ENCODE measurements at places on chromosomes 3 and 15.
A peak's percentile ranks its signal among the peaks of the same experiment; 100 is the strongest.

DNA sequence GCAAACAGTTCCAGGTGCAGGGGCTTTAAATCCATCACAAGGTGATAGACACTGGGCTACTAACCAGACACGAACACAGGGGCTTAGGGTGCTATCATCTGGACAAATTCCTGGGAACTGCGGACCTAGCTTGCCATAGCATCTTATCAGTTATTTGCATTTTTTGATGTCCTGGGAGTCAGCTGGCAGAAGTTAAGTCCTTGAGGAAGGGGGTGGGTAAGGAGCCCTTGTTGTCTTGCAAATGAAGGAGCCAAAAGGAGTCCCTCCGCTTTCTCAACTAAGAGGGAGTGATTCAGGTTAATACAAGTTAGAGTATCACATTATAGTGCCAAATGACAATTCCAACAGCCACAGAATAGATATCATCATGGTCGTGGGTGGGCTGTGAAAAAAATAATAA lies 108.9 kb downstream of the NPAP1 start:
- DNase-seq: no peak

DNA sequence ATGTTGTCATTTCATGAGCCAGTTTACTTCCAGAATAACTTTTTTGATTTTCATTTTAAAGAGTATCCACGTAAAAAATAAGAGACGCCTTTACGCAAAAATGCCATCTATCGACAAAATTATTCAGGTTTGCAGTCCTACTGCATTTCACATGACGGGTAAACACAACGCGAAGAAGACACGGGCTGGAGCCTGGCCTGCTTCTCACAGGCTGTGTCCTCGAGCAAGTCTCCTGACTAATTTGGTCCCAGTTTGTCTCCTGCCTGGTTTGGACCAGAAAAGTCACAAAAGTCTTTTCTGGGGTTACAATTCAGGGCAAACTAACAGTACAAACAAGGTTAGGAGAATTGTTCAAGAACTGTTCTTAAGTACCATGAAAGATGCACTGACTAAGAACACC lies 51.7 kb downstream of the CHSY1 start:
- DNase-seq: no peak

GRCh38 chr3:125401402-125401801 lies 26.3 kb upstream of the ZNF148 start:
- no peak for DNase-seq

DNA sequence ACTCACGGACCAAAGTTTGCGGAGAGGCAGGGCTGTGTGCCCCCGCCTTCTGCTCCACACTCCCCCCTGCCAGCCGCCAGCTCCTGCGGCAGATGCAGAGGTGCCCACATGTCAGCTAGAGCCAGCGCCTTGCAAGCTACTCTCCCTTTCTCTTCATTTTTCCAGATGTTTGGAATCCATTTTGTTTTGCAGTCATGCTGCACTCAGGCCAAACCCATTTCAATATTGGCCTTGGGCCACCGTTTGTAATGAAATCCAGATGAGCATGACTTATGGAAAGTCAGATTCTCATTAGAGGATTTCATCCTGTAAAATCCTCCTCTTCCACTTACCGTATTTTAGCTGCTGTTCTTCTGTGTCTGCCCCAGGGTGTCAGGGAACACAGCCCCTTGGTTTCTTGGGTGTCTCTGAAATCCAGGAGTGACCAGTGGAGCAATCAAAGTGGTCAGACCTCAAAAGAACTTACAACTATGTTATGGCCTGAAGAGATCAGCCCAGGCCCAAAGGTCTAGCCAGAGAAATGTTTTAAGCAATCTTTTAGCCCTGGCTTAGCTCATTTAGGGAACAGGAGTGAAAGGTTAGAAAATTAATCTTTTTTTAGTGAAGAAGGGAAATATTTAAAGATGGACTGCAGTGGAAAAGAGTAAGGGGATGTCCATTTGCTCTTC lies 65.8 kb downstream of the AAGAB start:
- no peak for DNase-seq

DNA sequence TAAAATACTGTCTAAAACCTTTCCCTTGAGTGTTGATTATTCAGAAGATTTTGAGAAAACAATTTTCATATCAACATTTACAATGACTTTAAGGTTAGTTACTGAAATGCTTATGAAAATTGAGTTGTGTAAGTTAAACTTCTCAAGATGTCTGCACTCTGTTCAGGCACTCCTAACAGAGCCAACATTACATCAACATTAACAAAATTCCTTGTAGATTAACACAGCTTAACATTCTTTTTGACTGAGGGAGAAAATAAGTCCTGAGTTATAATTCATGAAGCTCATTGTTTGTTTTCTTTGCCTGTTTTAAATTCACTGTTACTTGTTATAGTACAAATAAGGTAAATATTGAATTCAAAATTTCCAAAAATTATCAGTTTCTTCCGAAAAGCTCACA lies 9.0 kb downstream of the ACKR4 start:
- no peak for DNase-seq

DNA sequence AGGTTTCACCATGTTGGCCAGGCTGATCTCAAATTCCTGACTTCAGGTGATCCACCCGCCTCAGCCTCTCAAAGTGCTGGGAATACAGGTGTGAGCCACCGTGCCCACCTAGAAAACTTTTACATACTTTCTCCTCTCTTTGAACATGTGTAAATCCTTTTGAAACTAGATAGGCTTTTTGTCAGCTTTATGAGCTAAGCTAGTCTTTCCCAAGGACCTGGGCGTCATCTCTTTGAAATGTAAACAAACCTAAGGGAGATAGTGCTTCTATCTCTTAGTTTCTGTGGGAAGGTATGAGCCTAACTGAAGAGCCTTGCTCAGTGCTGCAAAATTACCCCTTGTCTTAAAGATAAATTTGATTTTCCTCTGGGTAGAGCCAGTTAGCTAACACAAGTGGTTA lies 4.8 kb downstream of the CX3CR1 start:
- no peak for DNase-seq

- DNase-seq: no peak
Measured at GRCh38 chr15:85423256-85423655, 42.9 kb downstream of the AKAP13 start.

GRCh38 chr3:135862361-135862760 lies 103.2 kb upstream of the PPP2R3A start:
- no peak for DNase-seq

DNA sequence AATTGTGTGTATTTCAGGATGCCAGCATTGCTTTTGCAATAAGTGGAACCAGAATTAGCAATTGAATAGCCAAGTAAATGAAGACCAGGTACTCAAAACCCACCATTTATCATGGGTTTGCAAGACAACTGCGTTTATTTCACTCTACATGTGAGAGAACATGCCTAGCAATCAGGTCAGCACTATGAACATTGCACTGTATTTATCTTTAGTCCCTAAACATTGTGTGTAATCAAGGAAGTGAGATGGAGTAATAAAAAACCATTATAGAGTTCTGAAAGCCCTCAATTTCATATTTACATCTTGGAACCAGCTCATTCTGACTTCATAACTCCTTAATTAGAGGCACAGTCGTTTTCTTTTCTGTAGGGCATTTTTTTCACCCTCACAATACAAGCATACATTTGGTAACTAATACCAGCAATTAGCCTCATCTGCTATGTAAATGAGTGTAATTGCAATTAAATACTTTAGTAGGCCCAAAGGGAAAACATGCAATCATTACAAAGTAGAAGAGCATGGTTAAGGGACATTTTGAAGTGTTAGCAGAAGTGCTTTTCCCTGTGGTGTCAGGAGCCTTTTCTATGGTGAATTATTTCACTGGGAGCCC lies 153.1 kb upstream of the DPH6 start:
- DNase-seq: no peak

DNA sequence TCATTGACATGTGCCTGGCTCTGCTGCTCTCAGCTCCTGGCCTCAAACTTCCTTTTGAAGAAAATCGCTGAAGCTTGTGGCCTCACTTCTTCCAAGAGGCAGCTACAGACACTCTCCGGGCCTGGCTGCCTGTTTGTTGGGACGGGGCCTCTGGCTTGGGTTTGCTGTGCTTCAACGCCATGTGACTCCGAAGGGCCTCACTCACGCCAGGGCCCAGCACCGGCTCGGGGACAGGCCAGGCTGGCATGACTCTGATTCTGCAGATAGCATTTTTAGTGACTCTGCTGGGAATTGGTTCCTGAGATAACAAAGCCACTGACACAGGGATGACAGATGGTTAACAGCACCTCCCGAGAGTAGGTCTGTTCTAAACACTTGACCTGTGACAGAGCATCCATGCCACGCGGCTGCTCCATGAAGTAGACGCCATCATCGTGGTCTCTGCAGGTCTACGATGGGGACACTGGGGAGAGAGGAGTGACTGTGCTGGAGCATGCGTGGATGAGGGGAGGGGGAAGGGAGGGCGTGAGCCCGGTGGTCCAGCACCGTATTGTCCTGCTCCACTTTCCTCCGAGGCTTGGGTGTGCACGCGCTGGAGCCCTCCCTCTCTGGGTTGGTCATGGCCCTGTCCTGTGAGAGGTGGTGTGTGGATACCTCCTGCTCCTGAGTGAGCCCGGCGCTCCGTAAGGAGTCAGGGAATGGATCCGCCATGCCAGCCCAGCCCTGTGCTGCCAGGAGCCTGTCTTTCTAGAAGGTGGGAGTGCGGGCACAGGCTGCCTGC lies 133.6 kb downstream of the TJP1 start:
- no peak for DNase-seq

DNA sequence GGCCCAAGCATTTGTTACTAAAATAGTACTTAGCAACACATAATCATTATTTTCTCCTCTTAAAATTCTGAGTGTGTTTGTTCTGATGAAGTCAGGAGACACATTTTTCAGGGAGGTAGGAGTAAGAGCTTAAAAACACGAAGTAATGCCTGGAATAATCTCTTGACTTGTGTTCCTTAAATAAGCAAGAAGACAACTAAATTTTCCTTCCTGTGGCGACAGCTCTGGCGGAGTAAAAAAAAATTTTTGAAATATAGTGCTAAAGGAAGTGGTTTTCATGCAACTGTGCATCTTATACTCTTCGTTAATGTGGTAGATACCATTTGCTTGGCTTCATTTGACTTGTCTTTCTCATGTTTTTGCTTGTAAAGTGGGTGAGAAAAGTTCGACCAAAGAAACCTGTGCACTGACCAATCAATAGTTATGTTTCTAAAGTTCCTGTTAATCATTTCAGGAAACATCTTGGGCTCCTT lies 11.1 kb upstream of the MBNL1 start:
- DNase-seq: no peak

DNA sequence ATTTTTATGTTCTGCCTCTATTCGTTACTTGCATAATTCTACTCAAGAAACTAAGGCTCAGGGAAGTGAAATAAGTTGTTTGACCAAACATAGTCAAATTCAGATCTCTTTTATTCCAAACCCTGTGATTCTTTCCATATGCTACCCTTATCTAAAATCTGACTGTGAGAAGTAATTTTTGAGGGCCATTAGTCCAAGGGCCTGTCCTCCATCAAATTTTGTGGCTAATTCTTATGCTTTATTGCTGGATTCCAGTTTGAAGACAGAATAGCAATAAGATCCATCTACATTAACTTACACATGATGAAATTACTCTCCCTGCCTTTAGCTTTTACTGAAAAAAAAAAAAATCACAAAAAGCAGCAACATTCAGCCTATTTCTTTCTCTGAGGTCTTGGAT lies 74.0 kb downstream of the ZIC1 start:
- no peak for DNase-seq

- no peak for DNase-seq
Measured at GRCh38 chr15:25563596-25563995, 124.8 kb upstream of the UBE3A start.

DNA sequence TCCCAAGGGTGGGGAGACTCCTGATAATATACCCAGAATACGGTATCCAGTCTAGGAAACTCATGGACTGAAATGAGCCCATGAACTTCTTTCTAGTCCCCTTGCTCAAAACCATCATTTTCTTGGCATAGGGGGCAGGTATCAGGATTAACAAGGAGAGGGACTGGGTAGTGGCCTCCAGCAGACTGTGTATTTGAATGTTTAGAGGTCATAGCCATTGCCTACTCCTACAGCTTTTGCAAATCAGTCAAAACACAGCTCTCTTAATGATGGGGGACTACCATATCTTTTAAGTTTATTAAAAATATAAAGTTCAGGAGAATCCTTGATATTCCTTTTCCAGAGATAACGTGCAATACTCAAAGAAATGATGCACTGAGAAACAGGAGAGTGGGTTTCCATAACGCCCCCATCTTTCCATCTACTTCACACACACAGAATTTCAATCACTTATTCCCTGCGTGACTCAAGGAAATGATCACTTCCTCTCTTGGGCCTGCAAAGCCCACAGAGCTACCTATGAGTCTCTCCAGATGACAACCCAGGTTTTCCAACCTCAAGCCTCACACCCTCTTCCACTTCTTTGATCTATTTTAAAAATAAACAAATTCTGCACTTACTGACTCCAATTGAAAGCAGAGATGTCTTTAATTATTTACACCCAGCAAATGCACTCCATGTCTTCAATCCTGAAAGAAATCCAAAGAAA lies 584.0 kb upstream of the LMCD1 start:
- DNase-seq: peak; percentile 13

- DNase-seq: peak; percentile 32
Measured at GRCh38 chr3:141000027-141000663, 51.0 kb upstream of the SPSB4 start.

DNA sequence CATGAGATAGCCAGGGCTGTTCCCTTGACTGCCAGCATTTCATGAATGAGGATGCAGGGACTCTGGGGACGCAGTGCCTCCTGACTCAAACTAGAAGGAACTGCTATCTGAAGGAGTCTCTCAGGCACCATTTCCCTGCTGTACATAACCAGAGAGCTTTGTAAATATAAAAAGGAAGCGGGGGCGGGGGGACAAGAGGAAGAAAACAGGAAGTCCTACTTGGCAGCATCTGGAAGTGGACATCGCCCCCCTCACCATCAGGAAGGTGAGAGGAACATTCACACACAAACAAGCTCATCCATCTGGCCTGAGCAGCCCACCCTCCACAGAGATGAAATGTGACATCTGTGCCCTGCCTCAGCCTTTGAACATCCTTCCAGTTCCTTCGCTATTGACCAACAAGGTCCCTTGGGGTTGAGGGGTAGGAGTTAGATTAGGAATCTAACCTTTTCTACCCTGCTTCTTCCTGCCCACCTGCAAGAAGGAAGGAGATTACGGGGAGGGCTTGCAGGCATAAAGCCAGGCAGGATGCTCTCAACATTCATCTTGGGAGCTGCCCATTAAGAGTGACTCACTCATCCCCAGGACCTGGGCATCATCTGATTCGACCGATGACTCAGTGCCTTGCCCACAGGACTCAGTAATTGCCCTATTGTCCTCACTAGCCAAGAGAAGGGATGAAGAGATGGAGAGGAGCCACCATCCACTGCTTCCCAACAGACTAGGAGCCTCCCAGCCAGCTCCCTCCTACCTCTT lies 31.9 kb downstream of the SH3BP5 start:
- DNase-seq: no peak

- no peak for DNase-seq
Measured at GRCh38 chr3:131033480-131034080, 6.9 kb downstream of the NEK11 start.

- DNase-seq: no peak
Measured at GRCh38 chr3:154384479-154384878, 45.5 kb downstream of the GPR149 start.

DNA sequence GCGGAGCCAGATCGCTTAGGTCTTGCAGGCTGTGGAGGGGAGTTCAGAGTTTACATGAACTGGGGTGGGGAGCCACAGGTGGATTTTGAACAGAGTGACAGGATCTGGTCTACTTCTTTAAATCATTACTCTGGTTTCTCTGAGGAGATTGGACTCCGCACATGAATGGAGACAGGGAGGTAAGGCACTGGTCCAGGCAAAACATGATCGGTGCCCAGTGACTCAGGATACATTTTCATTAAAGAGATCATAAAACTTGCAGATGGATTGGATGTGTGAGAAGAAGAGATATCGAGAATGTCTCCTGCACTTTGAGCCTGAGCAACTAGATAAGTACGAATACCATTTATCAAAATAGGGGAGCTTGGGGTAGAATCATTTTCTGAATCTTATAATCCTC lies 61.8 kb upstream of the CMSS1 start:
- no peak for DNase-seq
